ENCODE measurements at places on chromosomes 1 and 21.

GRCh38 chr1:28790377-28791035, 21.5 kb upstream of the OPRD1 start:
- DNase-seq = no peak

GRCh38 chr1:100671601-100672000, 47.9 kb upstream of the VCAM1 start:
- no peak for DNase-seq

- no peak for DNase-seq
Observed at GRCh38 chr1:113675302-113675701, 84.0 kb downstream of the PHTF1 start.

DNA sequence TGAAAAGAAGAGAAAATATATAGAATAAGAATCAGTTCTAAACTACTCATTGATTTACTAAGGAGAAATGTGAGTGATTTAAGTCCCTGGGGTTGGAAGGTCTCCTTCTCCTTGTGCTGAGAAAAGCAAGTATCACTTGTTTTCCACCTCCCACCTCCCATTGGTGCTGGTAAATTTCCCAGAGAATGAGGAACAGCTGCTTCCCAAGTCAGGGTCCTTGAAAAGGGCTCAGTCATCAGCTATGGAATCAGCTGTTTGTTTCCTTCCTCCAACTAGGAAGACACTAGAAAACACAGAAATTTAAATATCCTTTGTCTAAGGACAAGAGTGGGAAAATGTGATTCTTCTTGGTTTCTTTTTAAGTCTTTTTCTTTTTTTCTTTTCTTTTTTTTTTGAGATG, 131.3 kb upstream of the C1orf21 start:
- DNase-seq = no peak

GRCh38 chr1:214184992-214185391, 96.0 kb upstream of the SMYD2 start:
- no peak for DNase-seq

DNA sequence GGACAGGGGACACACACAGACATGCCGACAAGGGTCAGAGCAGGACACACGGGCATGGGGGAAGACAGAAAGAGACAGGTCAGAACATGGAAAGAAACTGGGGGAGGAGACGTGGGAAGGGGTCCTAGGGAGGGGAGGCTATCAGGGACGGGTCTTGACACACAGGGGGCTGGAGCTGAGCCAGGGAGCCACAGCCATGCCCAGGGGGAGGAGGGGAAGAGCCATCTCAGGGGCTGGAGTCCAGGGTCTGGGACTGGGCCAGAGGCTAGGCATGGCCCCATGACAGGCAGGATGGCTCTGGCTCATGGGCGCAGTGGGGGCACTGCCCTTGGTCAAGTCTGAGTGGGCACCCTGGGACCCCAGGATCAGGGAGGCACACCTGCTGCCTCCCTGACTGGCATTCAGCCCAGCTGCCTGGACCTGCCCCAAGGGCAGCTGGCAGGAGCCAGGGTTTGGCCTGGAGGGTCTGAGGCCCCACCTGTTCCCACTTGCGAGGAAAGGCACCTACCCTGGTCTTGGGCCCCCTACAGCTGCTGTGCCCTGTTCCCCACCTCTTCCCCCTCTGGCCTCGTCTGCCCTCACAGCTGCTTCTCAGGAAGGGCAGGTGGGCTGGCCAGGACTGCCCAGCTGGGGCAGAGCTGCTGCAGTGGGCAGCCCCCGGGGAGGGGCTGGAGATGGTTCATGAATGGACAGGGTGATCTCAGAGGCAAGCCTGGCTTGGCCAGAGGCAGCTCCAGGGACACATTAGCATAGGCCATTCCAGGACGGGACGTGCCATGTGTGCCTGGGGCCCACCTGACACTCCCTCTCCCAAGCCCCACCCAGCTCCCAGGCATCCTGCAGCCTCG, 42.9 kb downstream of the HSPG2 start:
- no peak for DNase-seq

DNA sequence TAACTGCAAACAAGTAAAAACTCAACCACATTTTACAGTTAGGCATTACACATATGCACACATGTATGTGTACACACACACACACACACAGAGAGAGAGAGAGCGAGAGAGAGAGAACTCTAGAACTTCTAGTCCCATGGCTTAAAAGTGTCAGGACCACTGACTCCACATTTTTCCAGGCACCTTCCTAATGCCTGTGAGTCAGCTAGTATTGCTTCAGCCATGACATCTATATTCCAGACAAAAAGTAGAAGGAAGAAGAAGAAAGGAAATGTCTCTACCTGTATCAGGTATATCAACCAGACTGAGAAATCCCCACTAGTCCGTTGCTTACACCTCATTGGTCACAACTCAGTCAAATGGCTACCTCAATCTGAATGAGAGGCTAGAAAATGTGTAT, 31.9 kb upstream of the TACSTD2 start:
- DNase-seq = no peak

GRCh38 chr1:117826540-117827078, 102.8 kb downstream of the GDAP2 start:
- DNase-seq = no peak

DNA sequence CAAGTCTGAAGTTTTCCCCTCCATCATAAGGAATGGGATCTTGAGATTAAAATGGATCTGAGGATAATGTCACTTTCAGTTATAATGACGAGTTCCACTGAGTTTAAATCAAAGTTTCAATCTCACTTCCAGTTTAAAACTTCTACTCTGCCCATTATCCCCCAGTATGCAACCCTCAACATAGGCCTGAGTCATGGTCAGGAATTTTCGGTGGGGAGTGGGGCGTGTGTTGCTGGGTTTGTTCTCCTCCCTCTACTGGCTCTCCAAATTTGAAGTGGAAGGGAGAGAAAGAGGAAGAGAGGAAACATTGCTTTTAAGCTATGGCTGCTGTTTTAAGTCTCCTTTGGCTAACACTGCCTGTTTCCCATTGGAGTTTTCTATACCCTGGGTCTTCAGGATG, 152.9 kb downstream of the TM2D1 start:
- no peak for DNase-seq

All from hematopoietic multipotent progenitor cell treated with erythropoietin and hydrocortisone succinate and interleukin-3 and kit ligand, for 8 days (in vitro differentiated cells).